M059J (cell line): ENCODE measurements at places on chromosomes 16 and 17. TPM values are rescaled to one million over a fixed set of nuclear protein-coding genes. Genes with fewer than 3 reads are reported as not detected.

DNA sequence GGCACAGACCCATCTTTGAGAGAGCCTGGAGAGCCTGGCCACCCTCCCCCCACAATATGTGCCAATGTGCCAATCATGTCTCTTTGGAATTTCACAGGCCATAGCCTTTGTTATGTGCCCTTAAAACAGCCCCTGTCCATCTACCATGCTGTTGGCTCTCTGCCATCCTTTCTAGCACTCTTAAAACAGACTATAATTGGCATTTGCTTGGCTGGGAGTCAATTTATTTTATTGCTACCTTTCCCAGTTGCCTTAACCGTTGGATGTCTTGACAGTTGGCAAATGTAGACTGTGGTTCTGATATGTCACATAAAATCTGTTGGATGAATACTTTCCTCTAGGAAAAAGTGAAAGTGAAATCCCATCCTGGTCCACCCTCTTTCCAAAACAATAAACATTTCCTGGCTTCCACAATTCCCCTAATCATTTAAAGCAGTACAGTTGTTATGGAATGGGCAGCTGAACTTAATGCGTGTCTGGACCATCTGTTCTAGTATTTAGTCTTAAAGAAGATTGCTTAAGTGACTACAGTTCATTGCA is 394.0 kb downstream of the KCNJ2 start:
- DNase-seq = peak; percentile 32

DNA sequence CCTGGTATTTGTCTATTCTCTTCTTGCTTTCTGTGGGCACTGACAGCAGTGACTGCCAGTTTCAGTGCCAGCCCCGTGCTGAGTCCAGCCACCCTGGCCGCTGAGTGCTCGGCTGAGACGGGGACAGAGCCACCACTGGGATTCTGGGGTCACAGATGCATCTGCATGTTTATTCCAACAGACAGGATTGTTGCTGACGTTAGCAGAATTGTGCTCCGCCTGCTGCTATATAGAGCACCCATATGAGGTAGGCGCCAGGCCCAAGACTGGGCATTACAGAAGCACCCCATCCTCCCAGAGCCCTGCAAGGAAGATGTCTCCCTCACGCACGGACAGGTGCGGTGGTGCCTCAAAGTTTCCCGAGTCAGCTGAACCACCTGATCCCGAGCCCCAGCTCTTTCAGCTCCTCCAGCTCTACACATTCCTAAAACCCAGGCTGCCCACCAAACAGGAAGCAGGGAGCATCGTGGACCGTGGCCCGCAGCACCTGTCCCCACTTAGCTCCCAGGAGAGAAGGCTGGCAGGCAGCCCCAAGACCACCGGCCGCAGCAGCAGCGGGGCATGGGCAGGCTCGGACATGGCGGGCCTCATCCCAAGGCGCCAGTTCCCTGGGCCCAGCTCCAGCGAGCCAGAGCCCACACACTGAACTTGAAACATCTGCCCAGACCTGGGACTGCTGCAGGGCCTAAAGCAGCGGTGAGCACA is 44.9 kb upstream of the RASD1 start:
- no peak for DNase-seq

DNA sequence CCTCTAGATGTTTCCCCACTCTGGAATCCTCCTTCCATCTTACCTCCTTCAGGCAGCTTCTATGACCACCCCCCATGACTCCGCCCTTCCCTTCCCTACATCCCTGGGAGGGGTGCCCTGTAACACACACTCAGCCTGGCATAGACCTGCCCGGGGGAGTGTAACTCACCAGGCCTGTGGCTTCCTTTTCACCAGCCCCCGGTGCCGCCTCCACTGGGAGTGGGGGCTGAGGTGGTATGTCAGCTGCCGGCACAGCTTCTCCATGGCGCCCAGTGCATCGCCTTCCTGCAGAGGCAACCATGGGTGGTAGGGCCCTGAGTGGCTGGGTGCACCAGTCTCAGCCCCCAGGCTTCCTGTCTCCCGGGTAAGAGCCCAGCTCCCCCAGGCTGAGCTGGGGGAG is 32.3 kb downstream of the TRPV2 start:
- DNase-seq = no peak

- no peak for DNase-seq
These were observed 88.7 kb downstream of the AIPL1 start for GRCh38 chr17:6346156-6346786.

DNA sequence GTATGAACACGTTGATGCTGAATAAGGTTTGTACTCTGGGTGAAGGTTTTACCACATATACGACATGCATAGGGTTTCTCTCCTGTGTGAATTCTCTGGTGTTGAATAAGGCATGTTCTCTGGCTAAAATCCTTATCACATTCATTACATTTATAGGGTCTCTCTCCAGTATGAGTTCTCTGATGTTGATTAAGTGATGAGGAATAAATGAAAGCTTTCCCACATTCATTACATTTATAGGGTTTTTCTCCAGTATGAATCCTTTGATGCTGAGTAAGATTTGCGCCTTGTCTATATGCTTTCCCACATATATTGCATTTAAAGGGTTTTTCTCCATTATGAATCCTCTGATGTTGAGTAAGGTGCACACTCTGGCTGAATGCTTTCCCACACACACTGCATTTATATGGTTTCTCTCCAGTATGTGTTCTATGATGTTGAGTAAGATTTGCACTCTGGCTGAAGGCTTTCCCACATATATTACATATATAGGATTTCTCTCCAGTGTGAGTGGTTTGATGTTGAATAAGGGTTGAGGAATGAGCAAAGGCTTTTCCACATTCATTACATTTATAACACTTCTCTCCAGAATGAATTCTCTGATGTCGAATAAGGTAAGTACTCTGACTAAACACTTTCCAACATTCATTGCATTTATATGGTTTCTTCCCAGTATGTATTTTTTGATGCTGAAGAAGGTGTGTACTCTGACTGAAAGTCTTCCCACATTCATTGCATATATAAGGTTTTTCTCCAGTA is 16.9 kb downstream of the ZNF287 start:
- DNase-seq = no peak

- DNase-seq = peak; percentile 89
These were observed at the start of gene OSBPL7 for GRCh38 chr17:47821424-47822391. OSBPL7 (minus strand) TSS chr17:47821794; CDS start chr17:47820278, 1,516 bp downstream.

DNA sequence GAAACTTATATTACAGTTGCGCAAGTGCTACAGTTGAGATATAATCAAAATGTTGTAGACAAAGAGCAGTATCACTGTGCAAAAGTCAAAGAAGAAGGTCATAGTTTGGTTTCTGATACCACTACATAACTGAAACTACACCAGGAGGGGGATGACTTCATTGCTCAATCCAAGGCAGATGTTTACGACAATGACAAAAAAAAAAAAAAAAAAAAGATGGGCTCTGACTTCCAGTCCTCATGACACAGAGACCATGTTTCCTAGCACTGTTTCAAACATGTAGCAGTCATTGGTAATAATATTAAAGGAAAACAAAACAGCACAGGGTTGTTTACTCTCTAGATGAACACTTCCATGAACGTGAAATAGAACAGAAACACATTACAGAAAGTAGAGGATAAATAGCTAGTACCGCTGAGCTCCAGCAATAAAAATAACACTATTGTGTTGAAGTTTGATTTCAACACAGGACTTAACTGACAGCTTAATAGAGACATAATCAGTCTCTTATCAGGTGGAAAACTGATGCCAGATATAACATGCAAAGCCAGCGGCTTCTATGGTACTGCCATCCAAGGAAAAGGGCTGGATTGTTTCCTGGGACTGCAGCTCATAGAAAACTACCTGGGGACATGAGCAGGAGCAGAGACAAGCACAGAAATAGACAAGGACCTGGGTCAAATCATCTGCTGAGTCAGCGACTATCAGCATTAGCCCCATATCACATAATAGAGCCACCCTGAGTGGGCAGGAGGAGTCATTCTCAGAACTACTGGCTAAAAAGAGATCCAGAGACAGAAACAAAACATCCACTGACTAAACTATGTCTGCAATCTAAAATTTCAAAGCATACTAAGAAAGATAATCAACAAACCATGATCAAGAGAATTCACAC is 463.6 kb upstream of the SOX9 start:
- no peak for DNase-seq

- DNase-seq = no peak
These were observed 8.5 kb downstream of the RHBDL3 start for GRCh38 chr17:32274101-32274500.

- no peak for DNase-seq
These were observed 87.5 kb upstream of the ZNF750 start for GRCh38 chr17:82927311-82927660.

DNA sequence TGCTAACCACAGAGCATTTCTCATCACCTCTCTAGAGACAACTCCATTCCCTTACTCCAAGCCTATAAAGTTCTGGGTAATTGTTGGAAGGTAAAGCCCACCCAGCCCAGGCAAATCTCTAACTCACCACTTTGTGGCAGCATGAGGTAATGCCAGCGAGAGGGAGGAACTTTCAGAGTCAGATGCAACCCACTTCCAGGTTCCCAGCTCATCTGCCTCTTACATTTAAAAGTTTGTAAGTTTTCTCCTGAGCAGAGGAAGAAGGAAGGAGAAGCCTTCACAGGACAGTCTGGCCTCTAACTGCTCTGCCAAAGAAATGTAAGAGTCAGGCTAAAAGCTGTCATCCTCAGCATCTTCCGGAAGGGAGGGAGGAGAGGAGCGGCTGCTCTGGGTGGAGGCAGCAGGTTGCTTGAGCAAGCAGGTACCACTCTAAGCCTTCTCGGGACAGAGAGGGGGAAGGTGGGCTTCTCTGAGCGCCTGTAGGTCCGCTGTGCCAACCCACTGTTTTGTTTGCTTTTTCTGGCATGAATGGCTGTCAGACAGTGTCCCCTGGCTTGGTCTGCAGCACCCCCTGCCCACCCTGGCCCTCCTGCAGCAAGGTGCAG is 1.0 kb downstream of the ZNF319 start:
- peak; percentile 41 for DNase-seq

DNA sequence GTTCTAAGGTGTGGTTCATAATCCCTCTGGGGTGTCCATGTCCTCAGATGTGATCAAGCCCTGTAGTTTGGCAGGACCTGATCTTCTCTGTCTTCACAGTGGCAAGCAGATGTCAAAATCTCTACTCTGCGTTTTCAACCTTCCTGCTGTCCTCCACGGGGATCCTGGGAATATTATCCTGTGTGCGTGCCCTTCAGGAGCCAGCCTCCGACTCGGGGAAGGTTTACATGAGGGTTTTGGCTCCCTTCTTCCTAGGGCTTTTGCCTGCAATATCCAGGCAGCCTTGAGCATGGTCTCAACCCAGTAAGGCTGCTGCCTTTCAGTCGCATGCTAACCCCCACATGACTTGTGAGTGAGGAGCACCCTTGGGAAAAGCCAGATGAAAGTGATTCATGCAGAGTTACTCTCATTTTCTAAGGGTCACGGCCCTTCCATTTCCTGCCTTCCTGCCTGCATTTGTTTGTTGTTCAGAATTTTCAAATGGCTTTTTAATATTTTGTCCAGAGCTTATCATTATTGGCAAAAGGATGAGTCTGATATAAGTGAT is 202.2 kb upstream of the CHMP6 start:
- peak; percentile 82 for DNase-seq

Gene CA7
- total RNA-seq = not detected in 2 replicates
